ENCODE measurements at places on chromosomes 11 and 22. TPM values are rescaled to one million over a fixed set of nuclear protein-coding genes. Genes with fewer than 3 reads are reported as not detected.

Gene BIRC2
- total RNA-seq = 76.0 TPM

Gene SYT7
- 6.8 TPM for total RNA-seq

Gene AP1B1
- total RNA-seq = 37.3 TPM

Gene KCNC1
- not detected for total RNA-seq

Gene MICAL2
- 109 TPM for total RNA-seq

Gene A4GALT
- 19.9 TPM for total RNA-seq

Gene MAPK8IP1
- 9.7 TPM for total RNA-seq

Gene MRGPRX2
- not detected for total RNA-seq

Gene PRSS23
- total RNA-seq = 826 TPM

Gene CABP7
- total RNA-seq = not detected

Gene OR52I1
- not detected for total RNA-seq

Gene MAJIN
- not detected for total RNA-seq

Gene FOLR2
- not detected for total RNA-seq

Gene PVALB
- total RNA-seq = not detected

Gene GRK2
- total RNA-seq = 21.4 TPM

Gene JHY
- 12.7 TPM for total RNA-seq

Gene IFITM10
- total RNA-seq = 18.1 TPM

Gene OR56B1
- under 0.01 TPM for total RNA-seq

Gene GLYAT
- not detected for total RNA-seq

Gene ANO5
- 0.59 TPM for total RNA-seq

Gene EXPH5
- total RNA-seq = under 0.01 TPM

Gene OR6T1
- total RNA-seq = not detected

Gene LRRC55
- total RNA-seq = not detected

Gene RFPL2
- total RNA-seq = not detected

Gene ALDH3B2
- not detected for total RNA-seq

Gene MGAT3
- total RNA-seq = under 0.01 TPM

Gene FAM76B
- 26.8 TPM for total RNA-seq

Gene KDM4E
- not detected for total RNA-seq

Gene TMEM80
- 17.4 TPM for total RNA-seq

Gene TUBA8
- 0.36 TPM for total RNA-seq

Gene THY1
- total RNA-seq = 308 TPM

Gene APOA1
- total RNA-seq = 0.29 TPM

Gene PKNOX2
- 1.2 TPM for total RNA-seq

Gene CSF2RB
- 1.2 TPM for total RNA-seq

Gene MMP3
- total RNA-seq = 5.1 TPM

Gene NXPE2
- total RNA-seq = 0.29 TPM

Gene MS4A15
- not detected for total RNA-seq

Gene FAM227A
- total RNA-seq = 3.3 TPM

Gene KCNJ11
- total RNA-seq = not detected

Gene WT1
- under 0.01 TPM for total RNA-seq

Gene OR4C12
- total RNA-seq = not detected

Gene KCNK4
- 0.29 TPM for total RNA-seq

Gene CHRM1
- total RNA-seq = not detected

Gene CASP1
- 13.6 TPM for total RNA-seq

Gene KLHDC7B
- 0.29 TPM for total RNA-seq

Gene TMEM25
- total RNA-seq = 10.1 TPM

Gene COA4
- 42.7 TPM for total RNA-seq
